ENCODE measurements at places on chromosomes 5 and 9.

DNA sequence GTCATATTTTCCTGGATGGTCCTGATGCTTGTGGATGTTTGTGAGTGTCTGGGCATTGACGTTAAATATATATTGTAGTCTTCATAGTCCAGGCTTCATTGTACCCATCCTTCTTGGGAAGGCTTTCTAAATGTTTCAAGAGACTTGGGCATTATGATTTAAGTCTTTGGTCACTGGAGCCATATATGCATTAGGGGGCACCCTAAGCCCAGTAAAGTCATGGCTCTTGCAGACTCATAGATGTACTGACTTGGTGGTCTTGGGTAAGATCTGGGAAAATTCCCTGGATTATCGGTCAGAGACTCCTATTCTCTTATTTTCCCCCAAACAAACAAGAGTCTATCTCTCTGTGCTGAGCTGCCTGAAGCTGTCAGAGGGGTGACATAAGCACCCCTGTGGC is 271.1 kb downstream of the TRIM36 start:
- no peak for DNase-seq

GRCh38 chr9:124282442-124283227 is 24.9 kb downstream of the NEK6 start:
- DNase-seq = no peak

GRCh38 chr9:98569491-98569890 is 139.2 kb downstream of the GABBR2 start:
- DNase-seq = no peak

- no peak for DNase-seq
Observed at GRCh38 chr9:82680179-82680935, 382.6 kb downstream of the RASEF start.

- no peak for DNase-seq
Observed at GRCh38 chr5:77358255-77359205, 133.6 kb downstream of the WDR41 start.

GRCh38 chr9:100430286-100430940 is 3.5 kb downstream of the MSANTD3 start:
- no peak for DNase-seq
